Urinary bladder (tissue), 4 donors: ENCODE measurements at places on chromosomes 2 and 18.

DNA sequence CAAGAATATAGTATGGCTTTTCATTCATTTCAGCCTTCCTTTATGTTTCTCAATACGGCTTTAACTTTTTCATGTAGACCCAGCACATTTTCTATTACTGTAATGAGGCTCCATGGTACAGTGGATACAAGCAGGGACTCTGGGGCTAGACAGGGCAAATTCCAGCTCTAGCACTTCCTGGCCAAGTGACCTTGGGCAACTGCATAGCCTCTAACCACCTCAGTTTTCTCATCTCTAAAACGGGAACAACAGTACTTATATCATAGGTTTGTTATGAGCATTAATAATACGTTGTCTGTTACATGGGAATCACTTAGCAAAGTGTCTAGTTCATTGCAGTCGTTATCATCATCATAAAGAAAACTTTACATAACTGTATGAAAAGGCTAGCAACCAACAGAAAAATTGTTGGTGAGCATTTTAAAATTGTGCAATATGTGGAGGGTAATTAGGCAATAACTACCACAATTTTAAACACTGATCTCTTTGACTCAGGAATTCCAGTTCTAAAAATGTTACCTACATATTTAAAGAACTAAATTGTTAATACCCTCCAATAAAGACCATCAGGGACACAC, 13.7 kb upstream of the RMDN2 start:
- no peak for DNase-seq

DNA sequence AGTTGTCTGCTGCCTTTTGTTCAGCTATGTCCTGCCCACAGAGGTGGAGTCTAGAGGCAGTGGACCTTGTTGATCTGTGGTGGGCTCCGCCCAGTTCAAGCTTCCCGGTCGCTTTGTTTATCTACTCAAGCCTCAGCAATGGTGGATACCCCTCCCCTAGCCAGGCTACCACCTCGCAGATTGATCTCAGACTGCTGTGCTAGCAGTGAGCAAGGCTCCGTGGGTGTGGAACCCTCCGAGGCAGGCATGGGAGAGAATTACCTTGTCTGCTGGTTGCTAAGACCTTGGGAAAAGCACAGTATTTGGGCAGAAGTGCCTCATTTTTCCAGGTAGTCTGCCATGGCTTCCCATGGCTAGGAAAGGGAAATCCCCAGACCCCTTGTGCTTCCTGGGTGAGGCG, 146.0 kb downstream of the KCNJ3 start:
- no peak for DNase-seq

DNA sequence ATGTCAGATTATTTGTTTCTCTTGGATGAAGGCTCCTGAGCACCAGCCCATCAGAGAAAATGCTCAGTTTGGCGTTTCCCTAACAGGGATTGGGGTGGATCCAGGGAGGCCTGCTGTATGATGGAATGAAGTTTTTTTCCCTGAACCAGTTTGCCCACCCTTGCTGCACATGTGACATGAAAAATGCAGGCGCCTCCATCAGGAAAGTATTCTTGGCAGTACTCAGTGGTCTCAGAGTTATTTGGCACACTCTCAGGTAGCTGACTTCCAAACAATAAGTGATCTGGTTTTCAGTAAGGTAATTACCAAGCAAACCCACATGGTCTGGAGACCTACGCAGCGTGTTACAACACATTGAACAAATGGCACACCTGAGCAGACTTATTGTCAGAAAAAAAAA, 254.9 kb downstream of the PAX3 start:
- DNase-seq = no peak

DNA sequence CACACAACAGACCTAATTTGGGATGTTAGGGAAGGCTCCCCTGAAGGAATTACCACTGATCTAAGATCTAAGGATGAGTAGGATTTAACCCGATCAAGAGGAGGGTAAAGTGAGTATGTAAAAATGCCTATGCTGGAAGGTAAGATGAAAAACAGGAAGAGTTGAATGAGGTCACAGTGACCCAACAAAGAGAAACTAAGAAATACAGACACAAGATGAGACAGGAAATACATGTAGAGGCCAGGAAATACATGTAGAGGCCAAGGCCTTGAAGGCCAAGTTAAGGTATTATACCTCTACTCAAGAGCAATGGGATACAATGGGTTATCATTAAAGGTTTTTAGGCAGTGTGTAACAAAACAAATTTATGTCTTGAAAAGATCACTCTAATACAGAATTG, 131.6 kb upstream of the TANK start:
- no peak for DNase-seq

- DNase-seq = no peak
Observed at GRCh38 chr2:181411105-181411849, 45.9 kb upstream of the ITGA4 start.

- DNase-seq = no peak
Observed at GRCh38 chr2:130819608-130820278, 17.0 kb upstream of the ARHGEF4 start.

DNA sequence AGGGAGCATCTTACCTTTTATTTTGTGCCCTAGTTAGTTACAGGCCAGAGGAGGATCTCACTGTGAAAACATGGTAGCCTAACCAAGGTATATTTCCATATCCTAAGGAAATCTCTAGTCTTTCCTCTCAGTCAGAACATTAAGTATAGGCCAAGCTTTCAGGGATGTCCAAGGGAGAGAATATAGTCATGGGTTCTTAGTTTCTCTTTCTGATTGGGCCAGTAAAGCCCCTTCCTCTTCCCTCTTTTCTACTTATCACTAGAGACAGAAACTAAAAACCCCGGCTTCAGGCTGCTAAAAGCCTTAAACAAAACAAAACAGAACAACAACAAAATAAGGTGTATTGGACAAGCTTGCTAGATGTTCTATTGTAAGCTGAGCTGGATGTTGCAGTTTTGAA, 44.3 kb upstream of the TNFRSF11A start:
- no peak for DNase-seq

GRCh38 chr2:196075196-196075595, 6.6 kb upstream of the DNAH7 start:
- DNase-seq = no peak

GRCh38 chr2:155250800-155251199, 552.3 kb downstream of the KCNJ3 start:
- no peak for DNase-seq

GRCh38 chr2:197452754-197453122, 614 bp upstream of the COQ10B start:
- no peak for DNase-seq

GRCh38 chr2:31318361-31319336, 84.7 kb downstream of the EHD3 start:
- DNase-seq = no peak

GRCh38 chr2:186042207-186043028, 303.8 kb downstream of the FSIP2 start:
- no peak for DNase-seq

GRCh38 chr2:101775092-101775491, 77.6 kb downstream of the MAP4K4 start:
- no peak for DNase-seq

GRCh38 chr18:13276530-13277520, 58.3 kb downstream of the LDLRAD4 start:
- no peak for DNase-seq

DNA sequence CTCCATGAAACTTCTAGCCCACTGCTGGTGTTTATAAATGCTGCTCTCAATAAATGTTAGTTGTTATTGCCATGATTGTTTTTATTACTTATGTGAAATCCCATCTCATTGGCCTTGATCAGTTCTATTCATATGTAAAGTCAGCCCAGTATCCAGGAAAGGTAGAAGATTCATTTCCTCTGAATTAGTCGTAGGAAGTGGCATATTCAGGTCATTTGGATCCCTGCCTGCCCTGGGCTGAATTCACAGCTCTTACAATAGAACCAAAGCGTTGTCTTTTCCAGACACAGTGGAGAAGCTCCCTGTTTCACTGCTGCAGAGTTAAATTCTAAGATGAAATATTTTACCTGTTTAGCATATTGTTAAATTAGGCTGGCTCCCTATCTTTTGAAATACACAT, 70.3 kb downstream of the MAIP1 start:
- no peak for DNase-seq

DNA sequence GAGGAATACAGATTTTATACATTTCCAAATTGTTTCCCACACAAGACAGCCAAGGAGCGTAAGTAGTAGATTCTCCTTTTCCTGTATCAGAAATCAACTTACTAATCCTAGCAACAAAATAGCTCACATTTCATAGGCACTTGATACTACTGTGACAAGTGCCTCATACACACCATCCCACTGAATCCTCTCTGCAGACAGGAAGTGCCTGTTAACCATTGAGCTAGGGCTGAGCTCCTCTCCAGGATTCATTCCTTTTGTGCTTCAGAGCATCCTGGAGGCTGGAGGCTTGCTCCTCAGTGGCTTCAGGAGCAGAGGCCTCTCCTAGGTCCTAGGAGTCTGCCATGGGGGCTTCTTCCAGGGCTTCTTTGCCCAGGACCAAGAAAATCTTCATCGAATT, 20.8 kb upstream of the ZNF396 start:
- DNase-seq = no peak

DNA sequence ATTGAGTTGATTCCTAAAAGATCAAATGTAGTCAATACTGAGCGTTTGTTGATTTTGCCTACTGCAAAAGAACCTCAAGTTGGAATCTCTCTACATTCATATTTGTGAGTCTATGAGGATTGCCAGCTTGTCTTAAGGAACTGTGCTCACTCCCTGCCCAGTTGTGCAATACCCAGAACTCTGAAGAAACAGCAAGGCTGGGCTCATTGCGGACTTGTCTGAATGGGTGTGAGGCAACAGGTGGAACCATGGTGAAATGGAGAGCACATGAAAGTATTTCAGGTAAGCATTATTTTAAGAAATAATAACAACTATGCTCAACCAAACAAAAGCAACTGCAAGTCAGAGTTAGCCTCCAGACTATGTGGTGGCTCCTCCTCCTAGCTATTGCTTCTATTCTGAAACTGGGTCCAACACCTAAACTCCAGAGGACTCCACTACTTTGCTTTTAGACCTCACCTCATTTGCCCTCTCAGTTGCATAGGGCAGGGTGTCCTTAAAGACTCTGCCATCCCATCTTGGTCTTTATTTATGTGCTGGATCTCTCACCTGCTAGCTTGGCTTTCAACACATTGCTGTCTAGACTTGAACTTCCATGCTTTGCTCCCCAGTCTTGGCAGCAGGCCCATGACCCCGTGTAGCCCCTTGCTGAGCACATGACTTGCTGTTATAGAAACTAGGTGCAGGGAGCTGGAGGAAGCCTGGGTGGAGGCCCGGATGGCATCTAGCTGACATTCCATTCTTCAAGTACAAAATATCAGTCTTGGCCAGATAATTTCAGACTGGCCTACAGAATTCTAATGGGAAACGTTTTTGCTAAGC, 94.8 kb upstream of the ARL5A start:
- no peak for DNase-seq

GRCh38 chr2:2738684-2739083, 407.6 kb upstream of the MYT1L start:
- no peak for DNase-seq

DNA sequence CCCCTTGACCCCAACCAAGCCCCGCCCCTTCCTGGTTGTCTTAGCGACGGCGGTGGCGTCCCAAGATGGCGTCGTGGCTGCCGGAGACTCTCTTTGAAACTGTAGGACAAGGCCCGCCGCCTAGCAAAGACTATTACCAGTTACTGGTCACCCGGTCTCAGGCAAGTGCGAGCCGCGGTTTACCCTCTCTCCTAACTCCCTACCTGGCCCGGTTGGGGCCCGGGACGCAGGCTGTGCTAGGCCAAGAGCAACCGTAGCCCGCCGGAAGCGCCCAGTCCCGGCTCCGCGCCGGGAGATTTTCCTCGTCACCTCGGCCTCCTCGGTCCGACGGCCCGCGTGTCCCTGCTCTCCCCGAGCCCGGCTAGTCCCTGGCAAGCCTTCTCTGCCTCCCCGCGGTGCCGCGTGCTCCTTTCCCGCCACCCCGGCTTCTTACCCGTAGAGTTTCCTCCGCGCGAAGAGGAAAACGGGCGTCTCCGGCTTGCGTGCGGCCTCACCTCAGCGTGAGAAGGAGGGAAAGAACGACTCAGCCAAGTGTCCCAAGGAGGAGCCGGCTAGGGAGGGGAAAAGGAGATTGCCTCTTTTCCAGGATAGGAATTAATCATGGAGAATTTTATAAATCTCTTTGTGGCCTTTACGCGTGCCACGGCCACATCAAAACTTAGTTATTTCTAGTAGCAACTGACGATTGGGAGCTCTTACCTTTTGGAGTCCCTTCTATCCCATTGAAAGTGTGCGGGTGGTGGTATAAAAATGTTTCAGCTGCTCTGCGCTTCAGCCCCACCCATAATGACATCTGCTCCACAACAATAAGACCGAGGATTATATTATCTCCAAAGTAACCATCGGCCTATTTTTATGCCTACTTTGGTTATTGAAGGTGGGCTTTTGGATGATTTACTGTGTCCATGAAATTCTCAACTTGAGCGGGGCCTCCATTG, at the start of gene FBXO36:
FBXO36 (plus strand) TSS at position 55 of the 938 bp plus-strand sequence; CDS start at position 66, 11 bp downstream.
- DNase-seq = no peak

GRCh38 chr2:215363039-215363438, 51.2 kb downstream of the ATIC start:
- no peak for DNase-seq

DNA sequence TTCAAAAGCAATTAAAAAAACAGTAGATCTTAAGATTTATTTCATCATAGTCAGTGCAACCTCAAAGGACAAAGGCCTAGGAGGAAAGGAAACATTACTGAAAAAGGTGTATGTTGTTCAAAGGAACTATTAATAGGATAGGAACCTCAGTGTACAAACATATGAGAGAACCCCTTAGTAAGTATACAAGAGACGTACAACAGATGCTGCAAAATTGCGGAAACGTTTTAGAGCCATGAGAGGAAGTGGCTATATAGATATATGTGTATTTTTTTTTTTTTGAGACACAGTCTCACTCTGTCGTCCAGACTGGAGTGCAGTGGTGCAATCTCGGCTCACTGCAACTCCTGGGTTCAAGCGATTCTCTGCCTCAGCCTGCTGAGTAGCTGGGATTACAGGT, 22.2 kb downstream of the PIK3C3 start:
- no peak for DNase-seq

DNA sequence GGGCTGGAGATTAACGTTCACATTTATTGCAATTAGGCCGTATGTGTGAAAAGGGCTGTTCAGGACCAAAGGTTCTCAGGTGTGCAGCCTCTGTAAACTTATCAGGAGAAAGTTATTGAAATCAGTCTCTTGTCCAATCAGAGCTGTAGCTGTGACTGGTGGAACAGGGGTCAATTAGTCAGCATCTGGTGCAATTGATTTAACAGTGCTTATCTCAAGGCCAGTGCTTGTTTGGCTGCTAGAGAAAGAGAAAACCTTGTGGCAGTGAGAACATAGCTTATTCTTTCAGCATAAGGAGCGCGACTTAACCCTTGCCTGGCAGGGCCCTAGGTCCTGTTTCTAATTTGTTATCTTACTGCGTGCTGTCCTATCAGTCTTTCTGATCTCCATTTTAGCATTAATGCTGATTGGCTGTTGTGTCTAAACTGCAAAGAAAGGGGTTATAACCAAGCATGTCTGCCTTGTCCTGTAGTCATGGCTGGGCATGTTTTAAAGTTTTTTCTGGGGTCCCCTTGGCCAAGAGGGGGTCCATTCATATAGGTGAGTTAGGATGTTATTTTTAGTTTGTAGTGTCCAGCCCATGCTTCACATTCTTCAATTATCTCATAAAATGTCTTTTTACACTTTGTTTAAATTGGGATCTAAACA, 66.4 kb downstream of the CYB5A start:
- no peak for DNase-seq
